Spinal cord (tissue), 10 donors: ENCODE measurements at places on chromosomes 6 and 20.

DNA sequence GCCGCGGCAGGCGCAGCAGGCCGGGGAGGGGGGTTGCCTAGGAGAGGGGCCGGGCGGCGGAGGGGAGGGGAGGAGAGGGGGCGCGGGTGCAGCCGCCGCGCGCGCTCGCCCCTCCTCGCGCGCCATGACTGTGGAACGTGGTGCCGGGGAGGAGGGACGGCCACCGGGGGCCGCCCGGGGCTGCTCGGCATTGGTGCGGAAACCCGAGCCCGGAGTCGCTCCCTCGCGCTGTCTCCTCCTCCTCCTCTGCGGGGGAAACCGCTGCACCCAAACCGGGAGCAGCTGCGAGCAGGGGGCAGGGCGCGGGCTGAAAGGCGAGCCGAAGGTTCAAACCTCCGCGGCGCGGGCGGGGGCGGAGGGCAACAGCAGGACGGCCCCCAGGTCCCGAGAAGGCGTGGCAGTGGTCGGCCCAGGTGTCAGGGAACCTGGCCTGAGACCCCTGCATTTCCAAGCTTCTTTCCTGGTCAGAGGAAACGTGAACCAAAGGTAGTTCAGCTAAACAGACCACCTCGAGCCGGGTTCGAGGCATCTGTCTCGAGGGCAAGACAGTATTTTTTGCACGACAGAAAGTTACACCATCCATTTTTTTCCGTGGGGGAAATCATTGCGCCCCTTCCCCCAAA is 1.4 kb upstream of the TRERF1 start:
- DNase-seq, result peak; percentile 77

GRCh38 chr20:15834857-15835256 is 738.4 kb downstream of the KIF16B start:
- DNase-seq, result peak; percentile 60

DNA sequence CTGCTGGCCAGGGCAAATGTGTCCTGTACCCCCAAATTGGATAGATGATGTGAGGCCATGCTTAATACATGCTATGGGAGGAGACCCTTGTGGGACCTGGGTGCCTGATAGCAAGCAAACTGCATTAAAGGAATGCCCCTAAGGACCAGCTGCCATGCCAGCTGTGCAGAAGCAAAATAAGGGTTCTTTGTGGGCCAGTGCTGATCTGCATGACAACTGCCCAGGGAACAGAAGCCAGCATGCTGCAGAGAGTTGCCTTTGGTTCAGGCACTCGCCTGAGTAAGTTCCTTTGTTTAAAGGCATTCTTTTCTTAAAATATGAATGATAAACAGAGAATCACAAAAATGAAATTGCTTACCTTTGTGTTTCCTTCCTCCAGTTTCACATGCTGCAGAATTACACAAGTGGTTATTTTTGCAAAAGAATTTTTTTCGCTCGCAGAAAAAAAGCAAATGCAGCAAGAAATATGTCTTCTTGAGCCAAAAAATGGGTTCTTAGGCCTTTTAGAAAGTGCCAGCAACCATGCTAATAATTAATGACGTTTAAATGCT is 6.9 kb upstream of the SYNDIG1 start:
- DNase-seq, result no peak

DNA sequence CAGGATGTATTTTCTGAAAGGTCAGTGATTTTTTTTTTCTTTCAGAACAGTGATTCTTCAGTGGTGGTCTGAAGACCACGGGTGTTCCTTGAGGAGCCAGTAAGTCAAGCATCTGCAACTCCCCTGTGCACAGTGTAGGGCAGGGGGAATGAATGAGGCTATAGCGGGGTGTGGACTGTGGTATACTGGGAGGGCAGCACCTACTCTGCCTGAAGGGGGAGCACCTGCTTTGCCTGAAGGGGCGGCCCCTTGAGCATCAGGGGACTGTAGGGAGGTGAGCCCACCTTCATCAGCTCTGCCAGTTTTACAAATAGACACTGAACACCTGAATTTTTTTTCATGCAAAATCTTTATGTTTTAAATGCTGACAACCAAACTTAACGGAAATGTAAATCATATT is 77.5 kb upstream of the RIPOR2 start:
- no peak for DNase-seq

DNA sequence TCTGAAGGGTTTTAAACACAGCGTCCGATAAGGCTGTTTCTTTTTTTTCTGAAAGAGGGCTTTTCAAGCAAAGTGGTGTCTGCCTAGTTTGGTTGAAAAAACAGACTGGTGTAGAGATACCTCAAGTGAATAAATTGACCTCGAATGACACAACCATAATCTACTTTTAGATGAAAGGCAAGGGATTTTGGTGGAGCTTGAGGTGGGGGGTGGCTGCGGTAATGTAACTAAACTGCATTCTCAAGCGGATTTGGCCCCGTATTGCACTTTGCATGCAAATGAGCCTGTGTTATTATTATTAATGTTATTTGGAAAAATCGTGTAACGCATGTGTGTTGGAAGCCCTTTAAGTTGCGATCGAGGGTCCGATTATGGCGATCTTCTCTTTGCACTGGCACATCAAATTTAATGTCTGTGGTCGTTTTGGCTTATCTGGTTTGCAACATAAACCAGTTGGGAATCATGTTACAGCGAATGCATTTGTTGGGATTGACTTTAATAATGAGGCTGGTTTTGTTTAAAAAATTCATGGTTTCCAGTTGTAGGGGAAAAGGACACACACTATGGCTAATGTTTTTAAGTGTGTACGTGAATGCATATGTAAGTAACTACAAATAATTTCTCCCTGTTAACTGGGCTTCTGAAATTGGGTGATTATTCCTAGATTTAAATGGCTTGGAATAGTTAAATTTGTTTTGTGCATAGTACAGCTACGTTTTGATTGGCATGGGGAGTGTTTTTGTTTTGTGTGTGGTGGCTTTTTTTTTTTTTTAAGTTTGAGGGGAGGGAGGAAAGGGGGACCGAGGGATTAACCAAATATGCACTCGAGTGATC is 1.0 kb downstream of the JARID2 start:
- DNase-seq, result no peak

GRCh38 chr20:37114012-37114411 is 18.2 kb upstream of the RBL1 start:
- no peak for DNase-seq

- DNase-seq, result no peak
These were observed 698.3 kb downstream of the EPM2A start for GRCh38 chr6:145036848-145037567.

- DNase-seq, result peak; percentile 56
These were observed 32.8 kb downstream of the RAMACL start for GRCh38 chr6:166553563-166554271.

- no peak for DNase-seq
These were observed 10.7 kb upstream of the EDN1 start for GRCh38 chr6:12279322-12280091.

- no peak for DNase-seq
These were observed 130.0 kb downstream of the FOXC1 start for GRCh38 chr6:1739680-1740079.

DNA sequence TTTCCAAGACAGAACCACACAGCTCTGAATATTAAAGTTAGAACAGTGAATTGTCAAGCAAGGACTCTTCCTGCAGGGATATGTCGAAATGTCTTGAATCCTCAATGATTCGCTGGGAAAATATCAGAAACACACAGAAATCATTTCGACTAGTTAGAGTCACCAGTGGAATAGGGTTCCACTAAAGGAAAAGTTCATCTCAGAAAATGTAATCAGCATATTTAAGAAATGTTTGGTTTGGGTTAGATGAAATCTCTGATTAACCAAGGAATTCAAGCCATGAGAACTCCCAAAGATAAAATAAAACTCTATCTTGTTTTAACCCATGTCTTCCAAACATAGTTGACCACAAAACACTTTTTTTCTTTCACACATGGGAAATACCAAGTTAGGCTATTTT is 621.0 kb upstream of the NRSN1 start:
- no peak for DNase-seq

DNA sequence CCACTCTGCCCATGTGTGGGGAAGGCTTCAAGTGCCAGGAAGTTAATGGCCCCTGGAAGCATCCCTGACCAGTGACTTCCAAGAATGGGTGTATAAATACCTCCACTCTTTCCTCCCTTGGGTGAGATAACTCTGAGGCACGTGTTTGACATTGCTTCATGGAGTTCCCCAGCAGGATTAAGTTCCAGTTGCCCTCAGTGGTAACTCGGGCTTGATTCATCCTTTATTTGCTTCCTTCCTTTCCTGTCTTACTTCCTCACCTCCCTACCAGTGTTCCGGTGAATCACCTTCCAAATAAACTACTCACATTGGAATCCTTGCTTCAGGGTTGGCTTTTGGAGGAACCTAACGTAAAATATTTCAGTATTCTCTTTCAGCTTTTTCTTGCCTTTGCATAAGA is 84.6 kb upstream of the JAG1 start:
- DNase-seq, result no peak

GRCh38 chr6:169101036-169101805 is 152.4 kb downstream of the THBS2 start:
- no peak for DNase-seq

GRCh38 chr20:50113420-50114224 is 672 bp upstream of the UBE2V1 start:
- no peak for DNase-seq

- no peak for DNase-seq
These were observed 236.5 kb upstream of the FOXQ1 start for GRCh38 chr6:1075444-1075843.

GRCh38 chr20:62805155-62805710 is 598 bp downstream of the OGFR start:
- no peak for DNase-seq

DNA sequence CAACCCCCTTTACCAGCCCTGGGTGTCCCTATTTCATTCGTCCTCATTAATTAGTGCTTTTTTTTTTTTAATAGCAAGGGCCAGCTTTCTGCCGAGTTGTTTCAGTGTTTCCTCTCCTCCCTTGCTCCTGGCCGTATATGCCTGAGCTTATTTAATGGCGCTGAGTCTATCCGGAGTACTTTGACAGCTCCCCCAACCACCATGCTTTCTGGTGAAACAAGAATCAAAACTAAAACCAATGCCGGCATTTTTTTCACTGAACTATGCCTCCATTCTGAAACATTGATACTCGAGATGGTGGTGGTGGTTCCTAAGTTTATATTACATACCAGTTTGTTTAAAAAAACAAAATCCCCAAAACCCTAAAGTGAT is 1.2 kb downstream of the DCBLD1 start:
- DNase-seq, result no peak

- no peak for DNase-seq
These were observed 635 bp upstream of the C20orf203 start for GRCh38 chr20:32674362-32674789.

DNA sequence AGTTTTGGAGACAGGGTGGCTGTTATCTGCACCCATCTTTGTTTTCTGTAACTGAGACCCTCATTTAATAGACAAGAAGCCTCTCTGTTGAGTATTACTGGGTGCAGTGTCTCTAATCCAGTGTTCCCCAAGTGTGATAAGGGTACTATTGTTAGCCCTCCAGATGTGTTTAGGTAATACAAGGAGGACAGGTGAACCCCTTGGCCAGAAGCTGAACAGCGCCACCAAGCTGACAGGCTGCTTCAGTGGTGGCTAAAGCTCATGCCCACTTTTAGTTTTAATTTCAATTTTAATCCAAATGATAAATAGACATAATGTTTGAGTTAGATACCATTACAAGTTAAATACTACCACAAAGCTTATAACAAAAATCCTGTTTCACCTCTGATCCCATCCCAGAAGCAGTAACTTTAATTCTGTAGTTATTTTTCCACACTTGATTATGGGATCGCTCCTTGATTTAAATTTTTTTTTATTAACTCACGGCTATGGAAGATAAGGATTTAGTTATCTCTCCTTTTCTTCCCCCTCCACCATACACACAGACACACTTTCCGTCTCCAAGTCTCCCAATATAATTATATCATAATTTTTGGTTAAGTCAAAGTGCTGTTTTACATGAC is 8.4 kb upstream of the STK35 start:
- no peak for DNase-seq

GRCh38 chr6:158387036-158387435 is 74.8 kb downstream of the TULP4 start:
- DNase-seq, result no peak
